ENCODE measurements at places on chromosomes 1 and 21. TPM values are rescaled to one million over a fixed set of nuclear protein-coding genes. Genes with fewer than 3 reads are reported as not detected.

Gene RAB42
- 1.4 TPM for polyA plus RNA-seq

Gene CYP4A22
- polyA plus RNA-seq, result not detected

Gene C1orf185
- polyA plus RNA-seq, result not detected

DNA sequence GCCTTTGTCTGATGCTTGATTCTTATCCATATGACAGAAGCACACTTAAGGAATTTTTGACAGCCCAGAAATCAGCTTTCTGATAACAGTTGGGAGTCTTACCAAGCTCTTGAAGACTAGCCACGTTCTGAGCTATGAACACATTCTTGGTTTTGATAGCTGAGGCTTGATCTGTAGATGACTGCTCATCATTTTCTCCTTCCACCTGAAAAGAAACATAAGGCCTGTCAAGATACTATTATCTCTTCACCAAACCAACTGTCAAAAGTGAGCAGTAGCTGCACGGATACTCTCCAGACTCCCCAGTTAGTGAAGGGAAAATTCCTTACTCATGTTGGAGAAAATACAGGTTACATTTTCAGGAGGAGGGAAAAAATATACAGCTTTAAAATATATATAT, 12.2 kb downstream of the UBR4 start:
- DNase-seq, result no peak

DNA sequence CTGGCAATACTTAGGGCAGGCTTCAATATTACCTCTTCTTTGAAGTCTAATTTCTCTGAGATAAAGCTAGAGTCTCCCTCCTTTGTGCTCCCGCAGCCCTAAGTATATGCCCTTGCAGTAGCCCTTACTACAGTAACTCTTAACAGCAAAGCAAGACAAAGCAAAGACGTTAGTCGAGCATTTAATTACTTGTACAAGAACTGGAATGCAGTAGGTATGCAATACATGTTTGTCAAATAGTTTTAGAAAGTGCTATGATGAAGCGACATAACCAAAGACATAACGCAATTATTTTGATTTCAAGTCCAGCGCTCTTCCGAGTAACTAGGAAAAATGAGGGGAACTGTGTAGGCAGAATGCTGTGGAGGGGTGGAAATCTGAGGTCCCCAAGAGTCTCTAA, 1.6 kb downstream of the P3H1 start:
- peak; percentile 54 for DNase-seq

Gene VANGL2
- polyA plus RNA-seq, result not detected

Gene C1orf53
- 6.5 TPM for polyA plus RNA-seq

- no peak for DNase-seq
Measured at GRCh38 chr1:169527451-169528214, 41.9 kb upstream of the SLC19A2 start.

Gene DENND2D
- polyA plus RNA-seq, result 0.30 TPM

DNA sequence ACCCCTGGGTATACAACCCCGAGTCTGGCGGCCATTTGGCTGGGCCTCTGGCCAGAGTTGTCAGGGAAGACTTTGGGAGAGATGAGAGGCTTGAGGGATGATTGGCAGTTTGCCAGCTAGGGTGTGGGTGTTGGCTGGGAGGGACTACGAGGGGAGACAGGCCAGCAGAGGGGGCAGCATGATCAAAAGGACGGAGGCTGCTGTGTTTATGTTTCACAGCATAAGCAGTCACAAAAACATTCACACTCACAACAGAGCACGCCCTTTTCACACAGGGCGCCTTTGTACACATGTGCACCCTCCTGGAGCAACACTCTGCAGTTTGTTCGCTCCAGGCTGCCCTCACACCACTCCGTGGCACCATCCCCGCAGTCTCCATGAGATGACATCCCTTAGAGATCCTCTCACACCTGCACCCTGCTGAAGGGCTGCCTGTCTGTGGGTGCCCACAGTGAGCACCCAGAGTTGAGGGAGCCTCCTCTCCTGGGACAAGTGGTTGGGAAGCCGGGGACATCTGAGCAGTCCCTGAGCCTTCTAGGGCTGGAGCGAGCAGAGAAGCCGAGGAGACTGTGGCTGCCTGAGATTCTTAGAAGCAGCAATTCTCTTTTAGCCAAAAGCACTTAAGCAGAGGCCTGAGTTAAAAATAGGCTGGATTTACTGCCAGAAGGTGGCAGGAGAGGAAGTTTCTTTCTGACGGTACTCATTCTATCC, 15.4 kb downstream of the EFNA3 start:
- DNase-seq, result peak; percentile 74

DNA sequence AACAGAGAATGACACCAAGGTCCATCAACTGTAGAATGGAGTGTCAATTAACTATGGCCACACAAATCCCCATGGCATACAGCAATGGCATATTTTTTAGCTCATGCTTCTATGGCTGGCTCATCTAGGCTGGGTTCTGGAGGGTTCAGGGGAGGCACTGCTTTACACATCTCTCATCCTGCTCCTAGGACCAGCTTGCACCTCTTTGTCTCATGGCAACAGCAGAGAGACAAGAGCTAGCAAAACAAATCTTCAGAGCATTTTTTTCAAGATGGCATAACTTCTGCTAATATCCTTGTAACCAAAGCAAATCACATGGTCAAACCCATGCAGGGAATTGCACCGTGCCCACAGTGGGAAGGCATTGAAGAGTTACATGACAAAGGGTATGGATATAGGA, 82.4 kb downstream of the KIF14 start:
- no peak for DNase-seq

GRCh38 chr1:105027838-105028471, 1278.3 kb downstream of the AMY1C start:
- DNase-seq, result no peak

Gene CD48
- polyA plus RNA-seq, result not detected

Gene PIGR
- not detected for polyA plus RNA-seq

DNA sequence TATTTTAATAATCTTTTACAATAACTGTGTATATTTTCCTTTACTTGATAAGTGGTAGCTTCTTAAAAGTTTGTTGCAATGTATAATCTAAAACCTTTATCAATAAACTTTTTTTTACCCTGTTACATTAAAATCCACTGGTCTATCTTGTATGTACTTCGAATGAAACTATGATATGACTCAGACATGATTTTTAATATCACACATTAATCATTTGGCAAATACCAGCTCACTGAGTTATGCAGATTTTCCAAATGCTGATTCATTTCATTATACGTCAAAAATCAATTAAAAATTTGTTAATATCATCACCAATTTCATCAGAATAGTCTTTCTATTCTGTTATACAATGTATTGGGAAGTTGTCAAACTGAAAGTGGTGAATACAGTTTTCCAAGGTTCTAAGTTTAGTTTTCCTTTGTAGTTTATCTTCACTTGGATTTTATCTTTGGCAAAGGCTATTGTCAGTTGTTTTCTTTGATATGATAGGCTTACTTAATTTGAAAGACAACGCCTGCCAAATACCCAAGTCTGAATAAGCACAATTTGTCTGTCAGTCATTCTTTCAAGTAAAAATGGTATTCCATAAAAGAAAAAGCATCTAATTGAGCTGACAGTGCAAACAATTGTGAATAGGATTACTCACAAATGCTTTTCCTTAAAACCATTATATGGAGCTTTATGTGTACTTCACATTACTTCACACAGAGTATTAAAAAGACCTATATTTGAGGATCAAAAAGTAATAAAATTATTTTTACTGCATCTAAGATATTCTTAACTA, 127.0 kb downstream of the NME7 start:
- peak; percentile 58 for DNase-seq
